ENCODE measurements at places on chromosomes 13 and 19. TPM values are rescaled to one million over a fixed set of nuclear protein-coding genes. Genes with fewer than 3 reads are reported as not detected.

The LIPE gene
- total RNA-seq: 12.8 TPM

The TMC4 gene
- total RNA-seq: 125 TPM

The IGSF23 gene
- 1.7 TPM for total RNA-seq

The CUL4A gene
- total RNA-seq: 75.8 TPM

The TEX101 gene
- total RNA-seq: not detected

The PPP1R13L gene
- 27.2 TPM for total RNA-seq

The ZNF98 gene
- total RNA-seq: not detected

The CCNE1 gene
- total RNA-seq: 16.5 TPM

The C19orf12 gene
- 37.6 TPM for total RNA-seq

The ZIC2 gene
- 0.13 TPM for total RNA-seq

DNA sequence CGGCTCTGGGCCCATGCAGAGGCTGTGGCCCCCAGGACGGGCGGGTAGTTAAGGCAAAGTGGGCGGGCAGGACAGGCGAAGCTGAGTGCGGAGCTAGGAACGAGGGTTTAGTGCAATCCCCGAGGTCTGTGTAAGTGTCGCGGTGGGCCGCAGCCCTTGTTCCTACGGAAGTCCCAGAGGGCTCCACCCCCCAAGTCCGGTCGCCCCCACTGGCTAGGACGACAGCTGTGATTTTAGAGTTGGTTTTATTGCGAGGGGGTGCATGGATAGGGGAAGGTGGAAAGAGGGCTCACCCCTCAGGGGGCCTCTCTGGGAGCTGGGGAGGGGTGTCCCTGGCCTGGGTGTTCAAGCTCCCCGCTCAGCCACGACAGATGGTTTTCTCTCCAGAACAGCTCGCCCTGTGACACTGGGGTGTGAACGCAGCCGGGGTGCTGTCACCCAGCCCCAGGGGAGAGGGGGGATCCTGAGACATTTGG is 21.7 kb downstream of the ZBTB7A start:
- no peak for DNase-seq

DNA sequence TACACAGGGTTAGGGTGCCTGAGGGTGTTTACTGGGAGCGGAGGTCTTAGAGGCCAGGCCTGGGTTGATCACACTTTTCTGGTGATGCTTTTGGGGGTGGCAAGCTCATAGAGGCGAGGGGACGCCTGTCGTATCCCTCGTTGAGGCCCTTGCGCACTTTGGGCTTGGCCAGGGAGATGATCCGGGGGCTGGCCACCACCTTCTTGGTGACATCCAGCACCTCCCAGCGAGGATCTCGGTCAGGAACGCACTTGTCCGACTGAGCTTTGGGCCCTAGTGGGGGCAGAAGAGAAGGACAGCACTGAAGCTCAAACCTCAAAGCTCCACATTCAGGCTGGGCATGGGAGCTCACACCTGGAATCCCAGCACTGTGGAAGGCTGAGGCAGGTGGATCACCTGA is 17.6 kb upstream of the MIER2 start:
- DNase-seq: no peak

GRCh38 chr13:40668335-40668734 is 1.9 kb upstream of the FOXO1 start:
- no peak for DNase-seq

- no peak for DNase-seq
Observed at GRCh38 chr19:2475018-2475701, 767 bp upstream of the GADD45B start.

- DNase-seq: no peak
Observed at GRCh38 chr13:109569958-109570711, 216.2 kb downstream of the IRS2 start.

GRCh38 chr13:25447396-25447795 is 75.6 kb downstream of the ATP8A2 start:
- no peak for DNase-seq

- no peak for DNase-seq
Observed at GRCh38 chr13:94344126-94344818, 135.2 kb downstream of the DCT start.

DNA sequence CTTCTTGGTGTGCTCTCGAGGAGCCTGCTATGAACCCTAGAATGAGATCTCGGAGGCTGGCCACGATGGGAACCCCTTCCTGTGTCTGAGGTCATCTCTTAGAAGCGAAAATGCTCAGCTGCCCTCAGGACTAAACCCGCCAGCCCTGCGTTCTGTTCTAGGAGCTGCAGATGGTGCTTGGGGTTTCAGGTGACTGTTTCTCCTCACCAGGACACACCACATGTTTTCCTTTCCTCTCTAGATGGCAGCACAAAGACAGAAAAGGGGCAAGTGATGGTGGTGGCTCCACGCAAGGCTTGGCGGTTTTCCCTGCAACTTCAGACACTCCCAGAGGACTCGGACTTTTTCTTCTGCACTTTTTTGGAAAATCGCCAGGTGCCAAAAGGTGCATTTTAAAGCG is 60.1 kb downstream of the RNASEH2B start:
- no peak for DNase-seq

DNA sequence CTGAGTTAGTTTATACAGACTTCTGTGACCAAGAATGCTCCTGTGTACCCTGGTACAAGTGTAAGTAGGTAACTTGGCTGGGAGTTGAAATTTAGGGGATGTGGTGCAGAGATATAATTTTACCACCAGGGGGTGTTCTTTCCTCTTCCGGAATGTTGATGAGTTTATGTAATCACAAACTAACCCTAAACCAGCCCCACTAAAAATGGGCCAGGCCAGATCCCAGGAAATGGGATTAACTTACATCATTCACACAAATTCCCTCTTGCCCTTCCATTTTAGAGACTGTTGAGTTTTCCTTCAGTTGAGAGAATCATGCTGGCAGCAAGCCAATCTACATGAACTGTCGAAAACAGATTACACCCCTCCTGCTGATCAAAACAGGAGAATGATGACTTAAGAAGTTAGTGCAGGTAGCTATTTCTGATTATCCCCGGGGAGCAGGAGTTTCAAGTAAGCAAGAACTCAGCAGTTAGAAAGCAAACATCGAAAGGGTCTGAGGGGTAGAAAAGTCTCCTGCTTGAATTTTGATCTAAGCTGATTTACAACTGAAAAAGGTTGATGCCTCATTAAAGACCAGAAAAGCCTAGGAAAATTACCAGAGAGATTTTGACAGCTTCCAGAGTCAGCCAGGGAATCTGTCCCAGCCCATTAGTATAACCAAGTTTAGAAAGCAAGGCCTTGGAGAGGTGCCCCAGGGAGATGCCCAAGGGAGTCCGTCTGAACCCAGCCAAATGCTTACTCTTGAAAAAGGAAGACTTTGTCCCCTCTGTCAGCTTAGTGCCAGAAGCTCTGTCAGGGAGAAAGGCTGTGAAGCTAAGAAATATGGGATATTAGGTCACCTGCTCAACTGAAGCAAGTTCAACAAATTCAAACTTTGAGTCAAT is 32.3 kb upstream of the MED4 start:
- no peak for DNase-seq

- no peak for DNase-seq
Observed at GRCh38 chr13:113320226-113320875, 23.3 kb downstream of the LAMP1 start.

DNA sequence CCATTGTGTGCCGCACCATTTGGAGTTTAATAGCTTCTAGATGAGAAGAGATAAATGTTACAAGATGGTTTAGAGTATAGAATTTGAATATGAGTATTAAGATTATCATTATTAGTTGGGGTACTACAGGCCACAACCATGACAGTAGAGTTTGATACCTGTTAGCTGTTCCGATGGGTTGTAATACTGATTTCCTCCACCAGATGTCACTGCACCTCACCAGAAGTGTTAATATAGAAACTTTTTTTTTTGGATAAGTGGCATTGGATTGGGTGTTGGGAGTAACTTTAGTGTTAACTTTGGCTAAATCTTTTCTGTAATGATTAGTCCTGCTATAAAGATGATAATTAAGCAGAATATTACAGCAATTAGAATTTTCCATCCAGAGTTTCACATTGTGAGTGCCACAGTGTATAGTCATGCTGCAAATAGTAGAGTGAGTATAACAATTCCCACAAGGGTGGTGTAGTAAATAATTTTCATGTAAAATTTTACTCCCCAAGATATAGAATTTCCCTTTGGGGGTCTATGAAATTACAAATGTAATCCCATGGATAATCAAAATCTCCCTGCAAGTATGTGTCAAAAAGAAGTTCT is 56.3 kb downstream of the PSG3 start:
- no peak for DNase-seq

- no peak for DNase-seq
Observed at GRCh38 chr19:49861541-49862378, 5.6 kb downstream of the PNKP start.

DNA sequence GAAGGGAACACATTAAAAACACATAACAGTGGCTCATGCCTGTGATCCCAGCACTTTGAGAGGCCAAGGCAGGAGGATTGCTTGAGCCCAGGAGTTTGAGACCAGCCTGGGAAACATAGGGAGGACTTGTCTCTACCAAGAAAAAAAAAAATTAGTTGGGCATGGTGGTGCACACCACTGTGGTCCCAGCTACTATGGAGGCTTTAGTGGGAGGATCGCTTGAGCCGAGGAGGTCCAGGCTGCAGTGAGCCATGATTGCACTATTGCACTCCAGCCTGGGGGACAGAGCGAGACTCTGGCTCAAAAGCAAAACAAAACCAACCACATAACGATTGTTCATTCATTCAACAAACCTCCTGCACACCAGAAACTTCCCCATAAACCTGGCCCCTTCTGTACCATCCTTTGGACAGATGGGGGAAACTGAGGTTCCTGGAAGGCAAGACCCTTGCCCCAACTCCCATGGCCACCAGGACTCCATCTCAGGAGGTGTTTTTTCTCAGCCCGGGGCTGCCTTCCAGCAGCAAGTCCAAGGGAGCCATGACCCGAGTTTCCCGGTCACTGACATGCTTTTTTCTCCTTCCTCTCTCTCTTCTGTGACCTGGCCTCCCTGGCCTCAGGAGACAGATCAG is 4.3 kb downstream of the FOSB start:
- DNase-seq: no peak

DNA sequence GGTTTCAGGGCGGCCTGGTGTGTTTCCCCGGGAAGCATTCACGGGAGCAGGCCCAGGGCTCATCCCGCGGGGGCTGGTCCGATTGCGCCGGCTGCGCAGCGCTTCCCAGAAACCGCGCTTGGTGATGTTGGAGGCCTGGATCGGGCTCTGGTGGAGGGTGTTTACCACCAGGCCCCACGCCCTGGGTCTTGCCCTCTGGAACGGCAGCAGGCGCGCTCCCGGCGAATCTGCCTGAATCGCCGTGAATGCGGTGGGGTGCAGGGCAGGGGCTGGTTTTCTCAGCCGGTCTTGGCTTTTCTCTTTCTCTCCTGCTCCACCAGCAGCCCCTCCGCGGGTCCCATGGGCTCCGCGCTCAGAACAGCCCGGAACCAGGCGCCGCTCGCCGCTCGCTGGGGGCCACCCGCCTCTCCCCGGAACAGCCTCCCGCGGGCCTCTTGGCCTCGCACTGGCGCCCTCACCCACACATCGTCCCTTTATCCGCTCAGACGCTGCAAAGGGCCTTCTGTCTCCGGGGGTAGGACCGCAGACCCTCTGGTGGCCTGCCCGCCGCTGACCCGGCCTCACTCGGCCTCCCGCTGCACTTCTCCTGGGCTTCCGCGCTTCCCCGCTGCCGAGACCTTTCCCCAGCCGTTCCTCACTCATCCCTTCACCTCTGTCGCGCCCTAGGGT is 69.4 kb upstream of the GJB6 start:
- no peak for DNase-seq

- no peak for DNase-seq
Observed at GRCh38 chr19:2478278-2478755, 2.4 kb downstream of the GADD45B start.

GRCh38 chr13:24943136-24943535 is 152.8 kb upstream of the PABPC3 start:
- no peak for DNase-seq

DNA sequence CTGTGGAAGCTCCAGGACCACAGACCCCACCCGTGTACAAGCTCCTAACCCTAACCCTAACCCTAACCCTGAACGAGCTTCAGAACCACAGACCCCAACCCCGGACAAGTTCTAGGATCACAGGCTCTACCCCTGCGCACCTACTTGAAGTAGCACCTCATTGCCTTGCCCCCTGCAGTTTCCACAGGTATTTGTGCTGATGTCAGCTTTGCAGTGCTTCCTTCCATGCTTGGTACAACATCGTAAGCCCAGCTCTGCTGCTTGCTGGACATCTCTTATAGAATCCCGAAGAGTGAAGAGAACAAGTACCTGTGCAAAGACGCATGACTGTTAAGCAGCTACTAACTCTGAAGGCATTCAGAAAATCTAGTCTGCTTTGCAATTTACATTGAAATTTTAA is 20.7 kb upstream of the CDC16 start:
- no peak for DNase-seq

- DNase-seq: no peak
Observed at GRCh38 chr19:4673726-4674125, 3.6 kb upstream of the MYDGF start.

DNA sequence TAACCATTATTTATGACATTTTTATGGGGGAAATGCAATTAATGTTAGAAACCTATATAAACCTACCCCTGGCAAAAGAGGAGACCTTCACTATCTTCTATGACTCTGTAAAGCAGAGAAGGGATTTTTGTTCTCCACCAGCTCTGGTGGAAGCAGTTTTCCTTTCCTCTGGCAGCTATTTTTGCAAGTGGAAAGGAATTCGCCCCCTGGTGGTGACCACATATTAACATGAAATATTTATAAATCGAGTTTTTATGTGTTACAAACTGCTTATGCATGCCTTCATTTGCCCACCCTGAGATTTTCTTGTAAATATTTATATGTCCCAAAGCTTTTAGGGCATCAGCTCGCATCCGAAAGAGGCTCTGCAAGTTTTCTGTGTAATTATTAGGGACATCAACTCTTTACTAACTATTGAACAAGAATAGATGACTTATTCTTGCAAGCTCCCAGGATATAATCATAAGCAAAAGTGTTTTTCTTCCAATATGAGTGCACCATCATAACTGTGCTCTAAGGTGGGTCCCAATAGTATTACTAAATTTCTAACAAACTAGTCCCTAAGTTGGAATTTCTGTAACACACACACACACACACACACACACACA is 62.4 kb downstream of the SERTM1 start:
- DNase-seq: peak; percentile 30

GRCh38 chr19:4795400-4795799 is 3.9 kb downstream of the FEM1A start:
- DNase-seq: no peak

- no peak for DNase-seq
Observed at GRCh38 chr19:34189917-34190425, 17.7 kb downstream of the LSM14A start.

DNA sequence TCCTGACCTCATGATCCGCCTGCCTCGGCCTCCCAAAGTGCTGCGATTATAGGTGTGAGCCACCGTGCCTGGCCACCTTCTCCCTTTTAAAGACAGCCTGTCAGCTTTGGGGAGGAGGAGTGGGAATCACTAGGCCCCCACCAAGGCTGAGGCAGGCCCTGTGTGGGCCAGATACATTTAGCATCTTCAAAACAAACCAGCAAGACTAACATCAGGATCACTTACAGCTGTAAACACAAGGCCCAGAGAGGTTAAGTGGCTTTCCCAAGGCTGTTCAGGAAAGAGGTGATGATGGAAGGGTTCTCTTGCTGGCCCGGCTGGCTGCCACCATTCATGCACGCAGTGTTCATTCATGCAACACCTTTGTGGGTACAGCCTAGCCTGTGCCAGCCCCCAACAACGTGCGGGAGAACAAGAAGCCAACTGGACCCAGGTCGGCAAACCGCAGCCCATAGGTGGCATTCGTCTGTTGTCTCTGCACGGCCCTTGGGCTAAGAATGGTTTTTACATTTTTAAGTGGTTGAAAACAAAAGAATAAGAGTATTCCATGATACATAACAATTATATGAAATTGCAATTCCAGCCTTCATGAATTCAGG is 23.0 kb downstream of the IER2 start:
- DNase-seq: no peak

GRCh38 chr13:32472194-32472621 is 44.3 kb upstream of the N4BP2L1 start:
- no peak for DNase-seq

Data from progenitor cell of endocrine pancreas (in vitro differentiated cells).